ENCODE measurements at places on chromosomes 3 and 15.

DNA sequence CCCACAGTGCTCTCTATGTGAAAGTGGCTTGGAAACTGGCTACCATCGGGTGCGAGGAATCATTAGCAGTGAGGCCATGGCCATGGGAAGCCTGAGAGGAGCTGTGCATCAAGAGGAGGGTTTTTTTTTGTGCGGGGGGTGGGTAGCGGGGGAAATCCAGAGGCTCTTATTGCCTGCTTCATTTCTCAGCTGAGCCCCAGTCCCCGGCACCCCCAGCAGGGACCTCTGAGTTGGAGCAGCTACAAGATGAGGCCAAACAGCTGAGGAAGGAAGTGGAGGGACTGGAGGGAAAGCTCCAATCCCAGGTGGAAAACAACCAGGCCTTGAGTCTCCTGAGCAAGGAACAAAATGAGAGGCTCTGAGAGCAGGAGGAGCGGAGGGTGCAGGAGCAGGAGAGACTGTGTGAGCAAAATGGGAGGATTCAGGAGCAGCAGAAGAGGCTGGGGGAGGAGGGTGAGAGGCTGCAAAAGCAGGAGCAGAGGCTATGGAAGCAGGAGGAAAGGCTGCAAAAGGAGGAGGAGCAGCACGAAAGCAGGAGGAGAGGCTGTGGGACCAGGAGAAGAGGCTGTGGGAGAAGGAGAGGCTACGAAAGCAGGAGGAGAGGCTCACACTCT lies 76.7 kb downstream of the ADAMTS7 start:
- DNase-seq: peak; percentile 1

GRCh38 chr15:33200444-33200843 lies 5.9 kb upstream of the FMN1 start:
- DNase-seq: no peak

DNA sequence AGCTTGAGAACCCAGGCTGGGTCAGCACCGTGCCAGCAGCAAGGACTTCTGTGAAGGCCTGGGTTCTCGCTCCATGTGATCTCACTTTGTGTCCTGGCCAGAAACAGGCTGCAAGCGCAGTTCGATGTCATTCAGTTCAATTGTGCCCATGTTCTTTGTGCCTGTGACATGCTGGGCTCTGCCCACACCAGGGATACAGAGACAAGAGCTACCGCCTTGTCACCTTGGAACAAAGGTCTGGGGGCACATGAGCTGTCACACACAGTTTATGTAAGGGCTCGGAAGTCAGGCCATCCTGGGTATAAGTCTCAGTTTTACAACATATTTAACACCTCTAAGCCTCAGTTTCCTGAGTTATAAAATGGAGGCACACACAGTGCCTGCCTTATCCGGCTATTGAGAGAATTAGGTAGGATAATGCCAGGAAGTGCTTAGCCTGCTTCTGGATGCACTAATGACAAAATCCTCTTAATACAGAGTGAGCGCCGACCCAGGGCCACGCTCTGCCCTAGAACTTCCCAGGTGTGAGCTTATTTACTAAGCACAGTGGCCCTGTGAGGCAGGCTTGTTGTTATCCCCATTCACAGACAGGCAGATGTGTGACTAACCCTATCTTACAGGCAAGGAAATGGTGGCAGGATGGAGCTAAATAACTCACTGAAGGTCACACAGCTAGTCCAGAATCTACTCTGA lies 50.4 kb upstream of the LIMD1 start:
- no peak for DNase-seq

DNA sequence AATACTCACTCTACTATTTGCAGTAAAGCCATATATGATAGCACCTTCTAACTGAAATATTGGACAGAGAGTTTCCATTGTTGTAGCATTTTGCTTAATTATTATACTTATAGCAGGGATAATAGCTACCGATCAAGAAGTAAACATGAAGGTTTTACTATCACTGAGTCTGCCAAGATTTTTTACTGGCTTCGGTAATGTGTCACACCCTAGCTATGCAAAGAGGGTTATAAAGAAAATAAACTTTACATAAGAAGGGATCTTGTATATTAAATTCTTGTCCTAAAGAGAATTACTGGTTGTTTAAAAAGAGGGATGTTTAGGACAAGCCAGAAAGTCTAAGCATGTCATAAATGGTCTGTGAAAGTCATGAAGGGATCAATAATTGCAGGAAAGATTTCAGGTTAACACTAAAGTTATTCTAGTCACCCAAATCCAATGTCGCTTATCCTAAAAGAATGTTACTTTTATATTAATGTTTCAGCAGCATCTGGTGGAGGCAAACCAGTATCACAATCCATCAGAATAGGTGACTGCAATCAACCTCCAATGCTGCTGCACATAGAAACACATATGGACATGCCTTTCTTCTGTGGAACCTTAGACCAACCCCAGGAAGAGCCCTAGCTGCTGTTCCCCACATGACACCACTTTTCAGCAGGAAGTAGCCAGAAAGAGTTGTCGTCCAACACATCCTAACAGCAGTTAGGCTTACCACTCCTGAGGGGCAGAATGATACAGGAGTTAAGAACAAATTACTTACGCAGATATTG lies 62.7 kb upstream of the GK5 start:
- DNase-seq: no peak

- no peak for DNase-seq
Observed at GRCh38 chr3:185175370-185175987, 22.6 kb upstream of the C3orf70 start.

DNA sequence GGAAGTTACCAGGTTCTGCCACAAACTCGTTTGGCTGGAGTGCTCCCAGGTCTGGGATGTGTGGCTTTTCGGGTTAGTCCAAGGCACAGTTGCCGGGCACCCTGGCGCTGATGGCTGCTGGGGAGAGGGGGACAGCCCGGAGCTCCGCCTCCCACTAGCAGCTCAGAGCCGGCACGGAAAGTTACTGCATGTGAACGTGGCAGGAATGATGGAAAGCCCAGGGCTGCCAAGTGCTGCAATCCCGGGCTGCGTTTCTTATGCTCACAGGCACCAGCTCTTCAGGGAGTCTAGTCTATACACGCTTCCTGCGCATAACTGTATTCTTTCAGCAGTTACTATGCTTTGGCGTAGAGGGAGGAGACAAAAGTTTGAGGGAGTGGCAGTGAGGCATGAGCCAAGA lies 141.8 kb upstream of the ICE2 start:
- DNase-seq: no peak

Data from activated T-cell treated with anti-CD3 and anti-CD28 coated beads, Interleukin-2, amount 50 U/mL, for 48 hours (primary cell).